ENCODE measurements at places on chromosomes 5 and 9.

- no peak for DNase-seq
These were observed 46.1 kb upstream of the ZBED3 start for GRCh38 chr5:77133061-77133758.

DNA sequence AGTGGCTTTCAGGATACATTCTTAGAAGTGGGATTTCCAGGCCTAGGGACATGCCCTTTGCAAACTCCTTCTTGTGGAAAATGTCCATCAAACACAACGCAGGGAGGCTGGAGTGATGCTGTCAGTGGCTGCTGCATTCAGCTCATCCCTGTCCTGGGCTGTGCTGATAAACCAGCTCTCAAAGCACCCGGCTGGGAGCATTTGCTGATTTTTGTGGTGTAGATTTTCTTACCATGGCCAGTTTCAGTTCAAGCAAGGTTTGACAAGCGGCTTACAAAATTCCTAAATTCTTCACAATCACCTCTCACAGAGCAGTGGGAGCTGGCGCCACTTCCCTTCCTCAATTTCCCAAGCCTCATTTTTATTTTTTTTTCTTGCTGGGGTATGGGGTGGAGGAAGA, 28.2 kb downstream of the FAM163B start:
- no peak for DNase-seq

DNA sequence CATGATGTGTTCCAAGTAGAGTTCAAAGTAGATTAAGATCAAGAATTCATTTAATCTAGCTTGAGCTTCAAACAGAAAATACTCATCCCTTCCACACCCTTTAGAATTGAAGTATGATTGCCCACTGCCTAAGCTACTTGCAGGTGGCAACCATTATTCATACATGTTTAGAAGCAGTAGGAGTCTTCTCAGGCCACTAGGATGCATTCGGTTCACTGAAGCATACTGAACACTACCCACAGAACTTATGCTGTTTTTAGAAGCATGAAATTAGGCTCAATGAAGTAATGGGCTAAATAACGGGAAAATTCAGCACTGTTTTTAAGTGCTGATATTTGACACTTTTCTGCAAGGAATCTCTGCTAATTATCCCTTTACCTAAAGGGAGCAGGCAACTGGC, 263.4 kb downstream of the DEPDC1B start:
- no peak for DNase-seq

DNA sequence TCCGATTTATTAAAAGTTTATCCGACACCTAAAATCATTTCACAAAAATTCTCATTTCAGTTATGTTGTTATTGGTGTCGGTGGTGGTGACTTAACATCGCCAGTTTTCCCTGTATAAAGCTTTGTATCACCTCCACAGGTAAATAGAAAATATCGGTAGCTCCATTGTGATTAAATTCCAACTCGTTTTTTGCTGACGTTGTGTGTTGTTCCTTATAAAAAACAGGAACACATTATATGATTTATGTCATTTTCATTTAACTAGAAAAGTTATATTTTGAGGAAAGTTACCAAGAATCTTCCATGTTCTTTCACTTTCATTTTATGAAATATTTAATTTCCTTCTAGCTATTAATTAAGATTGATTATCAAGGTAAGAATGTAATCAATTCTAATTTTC, 635.9 kb downstream of the CDH18 start:
- no peak for DNase-seq

- DNase-seq = no peak
These were observed 1.4 kb upstream of the KDM3B start for GRCh38 chr5:138351056-138351455.

GRCh38 chr9:136084063-136084944, 10.8 kb downstream of the NACC2 start:
- no peak for DNase-seq

- DNase-seq = no peak
These were observed 36.3 kb upstream of the TRPM3 start for GRCh38 chr9:71157731-71158130.

DNA sequence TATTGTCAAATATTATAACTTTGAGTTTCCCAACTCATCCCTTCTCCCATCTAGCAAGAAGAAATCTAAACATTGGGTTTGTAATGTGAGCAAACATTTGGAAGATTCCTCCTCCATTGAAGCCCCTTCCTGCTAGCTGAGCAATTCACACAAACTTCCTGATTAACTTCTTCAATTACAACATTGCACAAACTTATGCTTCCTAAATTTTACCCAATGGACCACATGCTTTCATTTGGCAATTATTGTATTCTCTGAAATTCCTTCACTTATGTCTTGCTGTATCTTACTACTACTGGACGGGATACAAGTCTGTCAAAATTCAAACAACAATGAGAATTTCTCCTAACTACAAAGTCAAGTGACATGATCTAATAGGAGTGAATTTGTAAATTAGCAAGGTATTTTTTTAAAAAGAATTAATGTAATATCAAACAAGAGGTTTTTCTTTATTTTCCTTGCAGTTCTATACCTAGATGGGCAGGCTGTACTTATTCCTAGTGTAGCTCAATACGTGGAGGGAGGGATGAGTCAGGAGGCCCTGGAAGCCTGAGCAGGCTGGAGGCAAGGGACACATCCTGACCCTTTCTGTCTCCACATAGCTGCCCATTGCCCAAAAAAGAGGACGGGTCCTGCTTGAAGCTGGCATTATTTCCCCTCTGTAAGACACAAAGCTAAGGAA, 11.8 kb upstream of the IFNW1 start:
- no peak for DNase-seq

DNA sequence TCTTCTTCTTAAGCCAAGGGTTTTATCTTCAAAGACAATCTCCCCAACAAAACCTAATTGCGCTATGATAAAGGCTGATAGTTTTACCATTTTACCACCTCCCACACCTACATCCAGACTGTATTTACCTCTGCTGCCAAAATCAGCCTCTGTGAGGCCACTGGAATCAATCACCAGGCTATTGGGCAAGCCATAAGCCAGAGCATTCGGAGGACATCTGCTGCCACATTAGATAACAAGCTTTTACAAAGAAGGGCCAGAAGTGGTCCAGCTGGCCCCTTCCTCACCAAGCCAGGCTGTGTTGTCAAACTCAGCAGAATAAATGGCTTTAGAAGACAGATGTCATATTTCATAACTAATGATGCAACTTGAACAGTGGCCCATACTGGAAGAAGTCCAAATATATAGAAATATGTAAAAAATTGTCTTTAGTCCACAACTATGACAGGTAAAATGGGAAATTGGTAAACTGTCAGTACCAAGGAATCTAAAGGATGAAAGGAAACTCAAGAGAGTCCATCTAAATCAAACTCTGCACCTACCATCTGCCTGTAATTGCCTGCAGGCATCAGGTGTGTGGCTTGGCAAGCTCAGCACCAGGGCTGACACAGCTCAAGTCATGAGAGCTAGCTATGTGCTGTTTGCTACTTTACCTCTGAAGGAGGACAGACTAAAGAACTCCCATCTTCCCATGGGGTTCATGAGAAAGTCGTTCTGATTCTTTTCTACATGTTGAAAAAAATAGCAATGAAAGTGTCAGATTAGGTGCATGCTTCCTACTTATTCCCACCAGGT, 16.1 kb downstream of the SLC45A2 start:
- no peak for DNase-seq

DNA sequence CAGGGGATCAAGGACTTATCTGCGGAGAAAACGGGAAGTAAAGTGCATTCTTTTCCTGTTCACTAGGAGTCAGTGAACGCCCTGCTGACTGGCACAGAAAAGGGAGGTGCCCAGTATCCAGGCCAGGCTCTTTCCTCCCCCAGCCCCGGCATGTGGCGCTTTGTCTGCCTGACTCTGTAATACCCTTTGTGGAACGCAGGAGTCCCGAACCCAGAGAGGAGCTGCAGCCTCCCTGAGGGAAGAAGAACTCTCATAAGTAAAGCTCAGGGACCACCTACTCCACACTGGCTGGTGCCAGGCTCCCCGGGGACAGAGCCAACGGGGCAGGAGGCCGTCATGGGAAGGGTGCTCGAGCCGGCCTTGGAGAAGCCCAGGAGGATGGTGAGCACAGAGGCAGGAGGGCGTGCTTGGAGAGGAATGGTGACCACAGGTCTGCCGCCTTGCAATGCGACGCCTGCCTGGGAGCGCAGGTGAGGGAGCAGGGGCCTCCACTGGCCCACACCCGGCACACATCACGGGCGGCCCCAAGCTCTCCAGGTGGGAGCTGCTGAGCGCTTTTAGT, 31.5 kb downstream of the VAV2 start:
- DNase-seq = no peak

- no peak for DNase-seq
These were observed 35.1 kb downstream of the NR2F1-AS1 start for GRCh38 chr5:93545872-93546271.
